Kidney epithelial cell (primary cell): ENCODE measurements at places on chromosomes 7 and 10. TPM values are rescaled to one million over a fixed set of nuclear protein-coding genes. Genes with fewer than 3 reads are reported as not detected.

Gene NRP1
- 72.6 and 81.2 TPM in 2 replicates for total RNA-seq

Gene HSPA12A
- 11.4 and 13.7 TPM in 2 replicates for total RNA-seq

DNA sequence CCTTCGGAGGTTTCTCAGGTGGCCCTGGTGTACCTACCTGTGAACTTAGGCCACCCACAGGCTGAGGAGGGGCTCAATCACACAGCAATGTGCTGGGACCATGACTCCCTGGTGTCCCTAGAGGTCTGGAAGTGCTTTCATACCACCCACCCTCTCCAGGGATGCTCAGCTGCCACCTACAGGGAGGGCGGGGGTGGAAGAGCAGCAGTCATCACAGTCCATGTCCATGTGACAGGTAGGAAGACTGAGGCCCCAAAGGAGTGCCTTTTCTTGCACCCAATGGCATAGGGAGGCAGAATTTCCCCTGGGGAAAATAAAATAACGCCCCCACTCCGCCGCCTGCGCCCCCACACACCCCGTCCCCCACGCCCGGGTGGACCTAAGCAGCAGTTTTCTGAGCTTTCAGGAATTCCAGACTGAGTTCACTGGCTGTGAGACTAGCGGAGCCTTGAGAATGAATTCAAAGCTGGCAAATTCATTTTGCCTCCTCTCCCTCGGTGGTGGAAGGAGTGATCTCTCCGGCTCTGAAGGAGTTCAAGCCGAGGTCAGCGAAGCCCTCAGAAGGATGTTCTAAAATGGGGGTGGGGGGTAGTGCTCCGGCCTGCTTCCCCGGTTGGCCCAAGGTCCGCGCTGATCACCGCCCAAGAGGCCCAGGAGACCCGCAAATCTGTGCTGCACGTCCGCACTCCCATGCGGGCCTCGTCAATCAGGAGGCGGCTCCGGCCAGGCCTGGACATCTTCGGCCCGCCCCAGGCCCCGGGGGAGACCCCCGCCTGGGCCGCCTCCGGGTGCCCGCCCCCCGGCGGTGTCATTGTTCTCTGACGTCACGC is 2.1 kb upstream of the ZMIZ1 start:
- DNase-seq: no peak

DNA sequence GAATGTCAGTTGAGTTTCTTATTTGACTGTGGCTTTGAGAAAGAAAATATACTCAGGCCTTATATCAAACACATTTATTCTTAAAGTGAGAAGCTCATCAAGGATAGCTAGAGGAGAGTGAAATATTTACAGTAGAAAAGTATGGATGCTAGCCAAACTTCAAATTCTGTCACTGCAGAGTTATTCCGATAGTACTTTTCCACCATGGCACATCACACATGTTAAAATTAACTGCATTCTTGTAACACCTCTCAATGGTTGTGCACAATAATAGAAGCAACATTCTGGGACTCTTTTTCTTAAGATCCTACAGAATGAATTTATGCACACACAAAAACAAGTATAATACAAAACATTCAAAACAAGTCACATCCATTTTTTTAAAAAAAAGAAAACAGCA is 4.5 kb downstream of the PPP1R3C start:
- DNase-seq: no peak

DNA sequence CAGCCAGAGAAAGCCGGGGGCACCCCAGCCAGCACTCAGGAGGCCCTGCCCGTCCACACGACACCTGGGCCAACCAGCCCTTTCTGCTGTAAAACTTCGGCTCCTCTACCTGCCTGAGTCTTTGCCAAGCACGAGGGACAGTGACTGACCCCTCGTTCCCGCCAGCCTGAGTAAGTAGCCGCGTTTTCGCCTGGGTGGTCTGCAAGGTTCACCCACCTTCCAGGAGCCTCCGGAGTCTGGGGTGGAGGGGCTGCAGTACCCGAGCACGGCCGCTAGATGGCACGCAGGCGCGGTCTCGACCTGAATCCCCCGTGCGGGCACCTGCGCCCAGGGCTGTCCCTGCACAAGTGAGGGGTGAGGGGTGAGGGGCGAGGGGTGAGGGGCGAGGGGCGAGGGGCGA is 192.7 kb downstream of the PTPRN2 start:
- no peak for DNase-seq

Gene HOXA6
- total RNA-seq: 4.8 and 10.5 TPM in 2 replicates

- DNase-seq: no peak
Observed at GRCh38 chr7:158074896-158075632, 512.6 kb downstream of the PTPRN2 start.

DNA sequence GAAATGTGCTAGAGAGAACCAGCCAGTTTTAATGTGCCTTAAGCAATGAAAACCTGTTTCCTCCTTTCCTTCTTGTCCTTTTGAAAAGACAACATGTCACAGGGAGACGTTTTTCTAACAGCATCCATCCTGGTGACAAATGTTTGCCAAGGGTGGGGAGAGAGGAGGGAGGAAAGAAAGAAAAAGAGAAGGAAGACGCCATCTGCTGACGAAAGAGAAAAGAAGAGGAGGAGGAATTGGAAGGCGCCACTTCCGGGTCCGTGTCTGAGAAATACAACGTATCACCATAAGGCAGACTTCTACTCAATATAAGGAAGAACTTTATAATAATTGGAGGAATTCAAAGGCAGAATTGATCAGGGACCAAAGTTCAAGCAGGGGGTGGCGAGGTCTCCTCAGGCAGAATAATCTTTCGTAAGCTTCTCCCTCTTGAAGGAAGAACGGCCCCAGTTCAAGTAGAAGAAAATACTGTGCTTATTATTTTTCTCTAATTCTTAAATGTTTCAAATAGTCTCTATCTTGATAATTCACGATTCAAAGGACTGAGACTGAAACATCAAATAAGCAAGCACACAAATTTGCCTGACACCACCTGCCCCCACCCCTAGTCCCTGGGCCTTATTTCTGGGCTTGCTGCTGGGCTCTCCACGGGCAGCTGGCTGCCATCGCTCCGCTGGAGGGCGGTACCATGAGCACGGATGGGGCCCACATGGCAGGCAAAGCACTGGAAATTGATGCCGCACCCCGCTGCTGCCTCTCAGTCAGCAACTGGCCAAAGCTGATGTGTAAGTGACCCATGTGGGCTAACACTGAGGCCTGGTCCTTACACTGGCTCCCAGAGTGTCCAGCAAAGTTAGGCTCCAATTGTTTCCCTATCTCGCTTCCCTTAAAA is 273.7 kb upstream of the KLF14 start:
- DNase-seq: no peak

- no peak for DNase-seq
Observed at GRCh38 chr7:108973075-108973474, 403.4 kb downstream of the DNAJB9 start.

Gene GPR15LG
- not detected in 2 replicates for total RNA-seq

Gene ADARB2
- total RNA-seq: 0.08 and 0.34 TPM in 2 replicates

GRCh38 chr10:98610301-98610700 is 163.6 kb upstream of the HPS1 start:
- DNase-seq: no peak

- DNase-seq: no peak
Observed at GRCh38 chr10:117617659-117618058, 75.1 kb downstream of the EMX2 start.
